ENCODE measurements at places on chromosomes 12 and 14.

- DNase-seq, result no peak
Observed at GRCh38 chr12:107651571-107652449, 33.8 kb upstream of the PWP1 start.

- no peak for DNase-seq
Observed at GRCh38 chr12:22670762-22671161, 45.8 kb downstream of the ETNK1 start.

- no peak for DNase-seq
Observed at GRCh38 chr14:96229315-96229714, 24.7 kb downstream of the BDKRB2 start.

DNA sequence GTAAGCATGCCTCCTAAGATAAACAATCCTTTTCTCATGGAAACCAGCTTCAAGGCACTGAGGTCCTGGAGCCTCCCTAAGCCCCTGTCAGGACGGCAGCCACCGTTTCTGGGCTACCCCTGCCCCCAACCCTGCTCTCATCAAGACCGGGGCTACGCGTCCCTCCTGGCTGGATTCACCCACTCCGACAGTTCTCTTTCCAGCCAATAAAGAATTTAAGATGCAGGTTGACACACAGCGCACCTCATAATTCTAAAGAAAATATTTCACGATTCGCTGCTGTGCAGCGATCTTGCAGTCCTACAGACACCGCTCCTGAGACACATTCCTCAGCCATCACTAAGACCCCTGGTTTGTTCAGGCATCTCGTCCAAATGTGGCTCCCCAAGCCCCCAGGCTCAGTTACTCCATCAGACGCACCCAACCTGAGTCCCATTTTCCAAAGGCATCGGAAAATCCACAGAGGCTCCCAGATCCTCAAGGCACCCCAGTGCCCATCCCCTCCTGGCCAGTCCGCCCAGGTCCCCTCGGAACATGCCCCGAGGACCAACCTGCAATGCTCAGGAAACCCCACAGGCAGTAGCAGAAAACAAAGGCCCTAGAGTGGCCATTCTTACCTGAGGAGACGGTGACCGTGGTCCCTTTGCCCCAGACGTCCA lies 336.3 kb downstream of the TMEM121 start:
- no peak for DNase-seq

DNA sequence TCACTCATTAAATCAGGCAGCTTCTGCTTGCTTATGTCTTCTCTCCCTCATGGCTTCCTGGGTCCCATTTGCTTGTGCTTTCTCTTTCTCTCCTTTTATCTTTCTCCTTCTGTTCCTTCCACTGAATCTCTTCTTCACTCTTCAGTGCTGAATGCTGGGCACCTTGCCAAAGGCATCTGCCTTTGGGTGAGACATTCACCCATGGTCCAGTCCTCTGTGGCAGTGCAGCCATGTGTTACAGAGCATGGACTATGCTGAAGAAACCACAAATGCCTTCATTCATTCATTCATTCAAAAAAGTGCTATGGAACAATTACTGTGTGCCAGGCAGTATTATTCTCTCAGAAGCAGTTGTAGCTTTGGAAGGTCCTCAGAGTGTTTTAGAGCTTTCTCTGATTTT lies 344.4 kb upstream of the STXBP6 start:
- no peak for DNase-seq

GRCh38 chr12:66085998-66086397 lies 44.6 kb downstream of the LLPH start:
- DNase-seq, result no peak

DNA sequence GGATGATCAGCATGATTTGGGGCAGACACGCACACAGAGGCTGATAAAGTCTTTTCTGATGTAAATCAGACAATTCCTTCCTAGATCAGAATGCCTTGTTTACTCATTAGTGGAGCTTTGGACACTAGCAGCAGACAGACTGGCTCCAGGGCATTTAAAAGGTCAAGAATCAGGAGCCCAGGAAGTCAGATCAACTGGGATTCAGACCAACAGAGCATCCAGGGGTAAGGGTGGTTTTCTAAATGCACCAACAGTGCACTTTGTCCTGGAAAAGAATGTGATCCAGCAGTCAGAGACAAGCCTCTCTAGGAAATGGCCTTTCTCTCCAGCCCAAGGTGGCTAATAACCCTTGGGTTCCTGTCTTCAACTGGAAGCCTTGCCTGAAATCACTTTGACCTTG lies 405.3 kb downstream of the MED13L start:
- no peak for DNase-seq

DNA sequence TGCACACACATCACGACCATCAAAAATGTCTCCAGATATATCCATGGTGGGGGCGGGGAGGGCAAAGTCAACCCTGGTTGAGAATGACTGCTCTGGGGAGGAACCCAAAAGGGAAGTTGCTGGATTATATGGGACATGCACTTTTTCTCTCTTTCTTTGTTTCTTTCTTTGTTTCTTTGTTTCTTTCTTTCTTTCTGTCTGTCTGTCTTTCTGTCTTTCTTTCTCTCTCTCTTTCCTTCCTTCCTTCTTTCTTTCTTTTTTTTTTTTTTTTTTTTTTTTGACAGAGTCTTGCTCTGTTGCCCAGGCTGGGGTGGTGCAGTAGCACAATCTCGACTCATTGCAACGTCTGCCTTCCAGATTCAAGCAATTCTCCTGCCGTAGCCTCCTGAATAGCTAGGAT lies 71.5 kb downstream of the TBX5 start:
- no peak for DNase-seq

- DNase-seq, result no peak
Observed at GRCh38 chr12:121806009-121806545, 2.3 kb downstream of the SETD1B start.

DNA sequence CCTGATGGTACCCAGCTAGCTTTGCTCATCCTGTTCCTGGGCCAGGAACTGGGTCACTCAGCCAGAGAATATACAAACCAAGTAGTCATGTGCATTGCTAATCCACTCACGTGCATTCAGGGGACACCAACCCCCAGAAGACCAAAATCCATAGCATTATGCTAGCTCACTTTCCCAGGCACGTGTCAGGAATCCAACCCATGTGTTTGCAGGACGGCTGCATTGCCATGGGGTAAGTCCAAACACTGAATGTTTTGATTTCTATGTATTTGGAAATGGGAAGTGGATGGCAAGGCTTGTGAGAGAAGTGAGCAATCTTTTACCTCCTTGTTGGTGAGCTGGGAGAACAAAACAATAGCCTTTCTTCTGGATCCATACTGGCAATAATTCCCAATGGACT lies 87.1 kb upstream of the FOXN3 start:
- peak; percentile 21 for DNase-seq

- no peak for DNase-seq
Observed at GRCh38 chr12:57241402-57242310, 9.3 kb downstream of the STAC3 start.

DNA sequence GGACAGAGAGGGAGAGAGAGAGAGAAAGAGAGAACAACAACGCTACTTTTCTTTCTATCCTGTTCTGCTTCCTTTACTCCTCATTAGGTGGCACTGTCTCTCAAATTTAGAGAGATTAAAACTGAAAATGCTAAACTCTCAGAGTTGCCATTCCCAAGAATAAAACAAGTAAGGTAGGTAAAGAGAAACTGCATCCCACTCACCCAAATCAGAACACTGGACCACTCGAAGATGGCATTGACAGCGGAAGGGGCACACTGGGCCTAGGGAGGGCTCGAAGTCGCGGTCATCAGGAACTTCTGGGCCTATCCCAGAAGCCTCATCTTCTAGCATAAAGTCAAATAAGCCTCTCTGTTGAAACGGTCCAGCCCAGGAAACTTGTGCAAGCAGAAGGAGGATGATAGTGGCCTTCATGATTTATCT lies 4.5 kb downstream of the DCN start:
- peak; percentile 70 for DNase-seq

DNA sequence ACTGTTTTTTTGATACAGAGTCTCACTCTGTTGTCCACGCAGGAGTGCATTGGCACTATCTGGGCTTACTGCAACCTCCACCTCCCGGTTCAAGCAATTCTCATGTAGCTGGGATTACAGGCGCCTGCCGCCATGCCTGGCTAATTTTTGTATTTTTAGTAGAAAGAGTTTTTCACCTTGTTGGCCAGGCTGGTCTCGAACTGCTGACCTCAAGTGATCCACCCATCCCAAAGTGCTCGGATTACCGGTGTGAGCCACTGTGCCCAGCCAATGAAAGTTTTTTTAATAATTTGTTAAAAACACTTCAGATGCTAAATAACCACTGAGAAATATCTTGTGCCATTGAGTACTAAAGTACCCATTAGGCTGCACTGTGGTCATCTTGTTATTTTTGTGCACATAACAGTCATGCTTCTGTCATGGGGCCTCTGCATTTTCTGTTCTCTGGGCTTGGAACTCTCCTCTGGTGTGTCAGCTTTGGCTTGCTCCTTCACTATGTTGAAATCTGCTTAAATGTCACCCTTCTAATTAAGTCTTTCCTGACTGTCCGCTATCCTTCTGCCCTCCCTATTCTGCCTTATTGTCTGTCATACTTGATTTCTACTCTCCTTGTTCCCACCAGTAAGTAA lies 105.1 kb downstream of the KTN1 start:
- DNase-seq, result no peak

DNA sequence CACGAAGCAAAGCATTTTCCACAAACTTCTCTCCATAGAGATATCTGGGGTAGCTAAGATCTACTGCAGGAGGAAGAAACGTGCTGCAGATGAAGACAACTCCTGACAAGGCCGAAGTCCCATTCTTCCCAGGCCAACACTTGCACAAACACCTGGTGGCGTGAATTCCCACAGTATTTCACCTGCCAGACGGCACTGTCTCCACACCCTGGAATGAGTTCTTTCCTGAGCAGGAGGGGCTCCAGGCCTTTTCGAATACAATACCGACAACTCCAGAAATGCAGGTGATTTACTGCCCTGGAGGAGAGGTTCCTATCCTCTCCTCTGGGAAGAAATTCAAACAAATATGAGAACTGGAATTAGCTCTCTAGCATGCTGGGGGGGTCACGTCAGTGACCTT lies 179.9 kb downstream of the MON2 start:
- no peak for DNase-seq

DNA sequence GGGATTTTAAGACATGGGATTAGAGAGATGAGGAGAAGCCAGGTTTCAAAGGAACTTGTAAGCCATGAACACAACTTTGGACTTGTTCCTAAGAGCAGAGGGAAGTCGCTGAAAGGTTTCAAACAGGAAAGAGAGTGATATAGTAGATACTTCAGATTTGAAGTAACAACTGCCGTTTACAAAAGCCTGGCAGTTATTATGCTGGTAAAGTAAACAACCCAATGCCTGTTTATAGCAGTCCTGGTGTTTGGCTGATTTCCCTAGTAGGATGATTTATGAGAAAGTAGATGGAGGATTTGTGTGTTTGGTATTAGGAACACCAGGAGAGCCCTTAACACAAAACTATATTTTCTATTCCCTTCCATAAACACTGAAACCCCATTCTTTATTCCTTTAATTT lies 285.7 kb downstream of the RMST start:
- DNase-seq, result no peak

- DNase-seq, result no peak
Observed at GRCh38 chr12:98893675-98894411, 248.8 kb downstream of the APAF1 start.

DNA sequence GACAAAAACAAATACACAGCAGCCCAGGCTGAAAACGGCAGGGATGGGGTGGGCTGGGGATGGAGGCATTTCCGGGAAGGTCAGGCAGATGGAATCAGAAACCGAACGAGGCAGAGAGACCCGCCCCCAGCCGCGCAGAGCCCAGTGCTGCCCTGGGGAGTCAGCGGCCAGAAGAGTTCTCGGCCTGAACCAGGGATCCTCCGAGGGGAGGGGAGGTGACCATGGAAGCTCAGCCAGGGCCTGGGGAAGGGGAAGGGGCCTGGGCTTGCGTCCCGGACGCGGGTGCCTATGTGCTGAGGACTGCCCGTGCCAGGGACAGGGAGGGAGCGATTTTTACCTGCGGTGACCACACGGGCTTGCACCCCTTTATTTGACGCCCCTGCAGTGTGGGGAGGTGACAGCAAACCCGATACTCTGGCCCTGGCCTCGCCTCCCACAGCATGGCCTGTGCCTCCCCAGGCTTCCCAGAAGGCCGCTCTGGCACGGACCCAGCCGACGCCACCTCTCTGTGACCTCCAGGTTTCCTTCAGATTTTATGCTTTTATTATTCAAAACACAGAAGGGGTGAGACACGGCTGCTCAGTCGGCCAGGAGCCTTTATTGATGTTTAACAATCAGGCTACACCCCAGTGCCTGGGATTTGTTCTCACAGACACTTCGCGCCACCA lies 7.7 kb downstream of the LRCOL1 start:
- DNase-seq, result peak; percentile 11

- peak; percentile 16 for DNase-seq
Observed at GRCh38 chr14:76109087-76109880, 42.4 kb upstream of the GPATCH2L start.

DNA sequence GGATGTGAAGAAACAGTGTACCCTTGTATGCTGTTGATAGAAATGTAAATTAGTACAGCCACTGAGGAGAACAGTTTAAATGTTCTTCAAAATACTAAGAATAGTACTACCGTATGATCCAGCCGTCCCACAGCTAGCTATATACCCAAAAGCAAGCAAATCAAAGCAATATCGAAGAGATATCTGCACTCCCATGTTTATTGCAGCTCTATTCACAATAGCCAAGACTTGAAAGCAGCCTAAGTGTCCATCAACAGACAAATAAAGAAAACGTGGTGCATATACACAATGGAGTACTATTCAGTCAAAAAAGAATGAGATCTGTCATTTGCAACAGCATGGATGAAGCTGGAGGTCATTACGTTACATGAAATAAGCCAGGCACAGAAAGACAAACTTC lies 88.5 kb upstream of the SLC38A4 start:
- no peak for DNase-seq

- DNase-seq, result peak; percentile 79
Observed at GRCh38 chr12:13435235-13435933, 238.9 kb downstream of the EMP1 start.

DNA sequence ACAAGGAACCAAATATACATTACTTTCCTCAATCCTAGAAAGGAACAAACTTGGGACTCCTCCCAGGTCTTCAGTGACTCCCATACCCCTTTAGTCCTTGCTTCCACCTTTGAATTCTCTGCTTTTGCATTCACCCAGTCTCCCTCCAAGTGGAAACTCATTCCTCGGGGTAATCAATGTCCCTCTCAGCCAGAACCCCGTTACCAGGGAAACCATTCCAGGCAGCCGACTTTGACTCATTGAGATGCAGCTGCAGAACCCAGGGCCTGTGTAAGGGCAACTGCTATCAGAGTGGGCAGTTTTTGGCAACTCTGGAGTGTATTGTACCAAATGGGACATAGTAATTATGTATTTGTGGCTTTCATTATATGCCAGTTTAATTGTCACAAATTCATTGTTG lies 186.2 kb downstream of the NRXN3 start:
- no peak for DNase-seq

DNA sequence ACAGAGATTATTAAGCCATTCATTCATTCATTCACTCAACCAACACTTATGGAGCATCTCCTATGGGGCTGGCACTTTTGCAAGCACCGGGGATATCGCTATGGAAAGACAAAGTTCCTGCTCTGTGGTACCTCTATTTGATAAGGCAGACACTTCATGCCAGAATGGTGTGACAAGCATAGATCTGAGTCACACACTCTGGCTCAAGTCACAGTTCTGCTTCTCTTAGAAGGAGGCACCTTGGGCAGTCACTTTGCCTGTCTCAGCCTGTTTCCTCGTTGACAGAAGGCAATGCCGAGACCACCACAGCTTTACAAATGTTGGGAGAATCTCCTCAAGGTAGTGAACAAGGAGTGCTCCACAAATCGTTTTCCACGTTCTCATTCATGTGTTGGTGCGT lies 205.2 kb downstream of the SLC41A2 start:
- DNase-seq, result no peak
